ENCODE measurements at places on chromosomes 16 and 17.

- no peak for DNase-seq
Measured at GRCh38 chr17:31320241-31320640, 1.2 kb downstream of the EVI2A start.

- DNase-seq, result no peak
Measured at GRCh38 chr16:47979164-47979520, 176.7 kb downstream of the ABCC12 start.

- DNase-seq, result no peak
Measured at GRCh38 chr16:21654466-21654865, 2.1 kb upstream of the IGSF6 start.

DNA sequence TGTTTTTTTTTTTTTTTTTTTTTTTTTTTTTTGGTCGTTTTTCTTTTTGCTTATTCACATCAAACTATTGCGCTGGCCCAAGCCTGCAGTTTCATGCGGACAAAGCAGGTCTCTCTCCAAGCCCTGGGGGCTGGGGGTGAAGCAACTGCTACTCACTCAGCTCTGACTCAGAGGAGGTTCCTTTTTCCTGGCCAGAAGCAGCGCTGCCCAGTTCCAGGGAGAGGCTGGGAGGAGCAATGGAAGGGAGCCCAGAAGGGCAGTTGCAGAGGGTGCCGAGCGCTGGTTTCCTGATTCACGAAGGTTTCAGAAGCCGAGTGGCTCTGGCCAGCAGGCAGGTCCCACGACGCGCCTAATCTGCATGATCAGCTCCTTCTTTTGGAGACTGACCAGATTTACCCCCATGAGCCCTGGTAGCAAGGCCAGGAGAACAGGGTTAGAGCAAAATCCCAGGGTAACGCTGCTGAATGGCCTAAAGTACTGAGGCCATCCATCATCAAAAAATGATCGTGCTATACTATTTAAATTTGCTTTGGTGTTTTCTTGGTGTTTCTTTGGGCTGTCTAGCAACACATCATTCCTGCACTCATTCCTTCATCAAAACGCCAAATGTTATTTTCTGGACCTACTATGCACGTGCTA, 144.7 kb upstream of the SOX9 start:
- DNase-seq, result no peak

GRCh38 chr16:5008311-5008731, 25.4 kb downstream of the NAGPA start:
- DNase-seq, result no peak
